ENCODE measurements at places on chromosomes 6 and 20.

DNA sequence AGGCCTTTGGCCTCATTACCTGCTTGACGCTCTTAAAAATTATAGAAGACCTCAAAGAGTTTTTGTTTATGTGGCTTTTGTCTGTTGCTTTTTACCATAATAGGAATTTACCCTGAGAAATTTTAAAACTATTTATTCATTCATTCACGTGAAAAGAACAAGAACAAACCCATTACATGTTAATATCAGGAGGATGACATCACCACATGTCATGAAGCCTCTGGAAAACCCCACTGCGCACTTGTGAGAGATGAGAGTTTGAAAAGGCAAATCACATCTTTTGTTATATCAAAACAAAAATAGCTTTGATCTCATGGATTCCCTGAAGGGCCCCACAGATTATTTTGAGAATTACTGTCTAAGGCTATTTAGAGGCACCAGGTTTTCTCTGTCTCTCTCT lies 61.3 kb upstream of the EYA2 start:
- no peak for DNase-seq

DNA sequence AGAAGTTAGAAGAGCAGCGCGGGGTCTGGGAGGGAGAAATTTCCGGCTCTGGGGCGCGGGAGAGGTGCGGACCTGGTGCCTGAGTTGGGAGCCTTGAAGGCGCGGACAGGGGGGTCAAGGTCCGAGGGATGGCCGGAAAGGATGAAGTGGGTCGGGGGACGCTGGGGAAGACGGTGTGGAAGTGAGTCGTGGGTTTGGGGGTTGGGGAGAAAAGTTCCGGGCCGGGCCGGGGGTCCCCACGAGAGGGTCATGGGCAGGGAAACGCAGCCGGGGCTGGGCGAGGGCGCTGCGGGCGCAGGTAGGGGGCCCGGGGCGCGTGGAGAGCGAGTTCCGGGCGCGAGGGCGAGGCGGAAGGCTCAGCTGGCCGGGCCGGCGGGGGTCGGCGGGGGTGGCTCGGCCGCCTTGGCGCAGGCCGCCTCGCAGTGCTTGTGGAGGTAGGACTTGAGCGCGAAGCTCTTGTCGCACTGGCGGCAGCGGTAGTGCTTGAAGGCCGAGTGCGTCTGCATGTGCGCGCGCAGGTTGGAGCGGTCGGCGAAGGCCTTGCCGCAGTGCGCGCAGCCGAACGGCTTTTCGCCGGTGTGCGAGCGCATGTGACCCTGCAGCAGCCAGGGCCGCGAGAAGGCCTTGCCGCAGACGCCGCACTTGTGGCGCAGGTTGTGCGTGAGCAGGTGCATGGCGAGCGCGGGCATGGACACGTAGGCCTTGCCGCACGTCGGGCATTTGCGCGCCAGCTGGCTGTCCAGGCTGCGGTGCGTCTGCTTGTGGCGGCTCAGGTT lies 10.5 kb upstream of the SRXN1 start:
- no peak for DNase-seq

DNA sequence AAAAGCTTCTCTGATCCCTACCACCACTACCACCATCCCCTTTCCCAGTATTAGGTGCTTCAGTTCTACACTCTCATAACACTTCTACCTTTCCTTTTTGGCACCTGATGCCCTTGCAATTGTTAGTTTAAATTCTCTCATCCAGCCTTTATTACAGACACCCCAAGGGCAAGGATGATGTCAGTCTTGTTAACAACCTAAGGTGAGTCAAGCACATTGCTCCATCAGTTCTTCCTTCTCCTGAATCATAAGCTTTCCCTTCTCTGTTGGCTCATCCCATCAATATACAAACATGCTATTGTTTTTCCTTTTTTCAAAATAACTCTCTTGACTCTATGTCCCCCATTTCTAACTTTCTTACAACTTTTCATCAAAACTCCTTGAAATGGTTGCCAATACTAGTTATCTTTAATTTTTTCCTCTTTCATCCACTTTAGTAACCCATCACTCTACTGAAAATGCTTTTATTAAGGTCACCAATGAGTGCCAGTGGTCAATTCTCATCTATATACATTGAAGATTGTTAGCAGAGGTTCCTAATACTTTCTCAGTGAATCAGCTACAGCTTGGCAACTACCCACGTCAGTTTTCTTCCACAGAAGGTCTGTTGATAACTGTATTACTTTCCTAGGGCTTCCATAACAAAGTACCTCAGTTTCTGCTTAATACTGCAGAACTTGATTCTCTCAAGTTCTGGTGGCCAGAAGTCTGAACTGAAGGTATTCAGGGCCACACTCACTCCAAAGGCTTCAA lies 97.1 kb upstream of the FLRT3 start:
- DNase-seq, result no peak

GRCh38 chr20:50843331-50844276 lies 48.7 kb downstream of the BCAS4 start:
- DNase-seq, result no peak

DNA sequence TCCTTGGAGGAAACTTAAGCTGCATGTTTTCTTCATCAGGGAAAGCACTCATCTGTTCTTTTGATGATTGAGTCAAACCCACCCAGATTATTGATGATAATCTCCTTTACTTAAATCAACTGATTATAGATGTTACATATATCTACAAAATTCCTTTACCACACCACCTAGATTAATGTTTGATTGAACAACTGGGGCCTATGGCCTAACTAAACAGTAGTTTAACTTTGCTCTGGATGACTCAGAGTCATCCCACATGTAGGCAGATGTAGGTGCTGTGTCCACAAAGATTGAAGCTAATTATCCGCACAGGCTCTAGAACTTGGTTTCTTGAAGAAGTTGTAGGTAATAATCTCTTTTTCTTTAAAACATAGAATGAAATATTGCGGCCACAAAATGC lies 42.2 kb downstream of the PKIB start:
- no peak for DNase-seq

DNA sequence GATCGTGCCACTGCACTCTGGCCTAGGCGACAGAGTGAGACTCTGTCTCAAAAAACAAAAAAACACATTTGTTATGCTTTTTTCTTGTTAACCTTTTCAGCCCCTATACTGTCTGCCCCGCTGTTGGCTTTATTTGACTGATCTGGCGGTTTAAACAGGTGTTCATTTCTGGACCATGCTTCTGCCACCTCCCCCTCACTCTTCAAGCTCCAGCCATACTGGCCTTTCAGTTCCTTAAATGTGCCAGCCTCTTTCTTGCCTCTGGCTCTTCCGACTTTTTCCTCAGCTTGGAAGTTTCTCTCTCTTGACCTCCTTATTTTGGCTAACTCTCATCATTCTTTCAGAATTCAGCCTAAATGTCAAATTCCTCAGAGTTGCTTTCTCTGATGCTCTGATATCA lies 35.2 kb upstream of the TXLNB start:
- no peak for DNase-seq

- no peak for DNase-seq
Observed at GRCh38 chr6:26660000-26660361, 435 bp upstream of the ZNF322 start.

DNA sequence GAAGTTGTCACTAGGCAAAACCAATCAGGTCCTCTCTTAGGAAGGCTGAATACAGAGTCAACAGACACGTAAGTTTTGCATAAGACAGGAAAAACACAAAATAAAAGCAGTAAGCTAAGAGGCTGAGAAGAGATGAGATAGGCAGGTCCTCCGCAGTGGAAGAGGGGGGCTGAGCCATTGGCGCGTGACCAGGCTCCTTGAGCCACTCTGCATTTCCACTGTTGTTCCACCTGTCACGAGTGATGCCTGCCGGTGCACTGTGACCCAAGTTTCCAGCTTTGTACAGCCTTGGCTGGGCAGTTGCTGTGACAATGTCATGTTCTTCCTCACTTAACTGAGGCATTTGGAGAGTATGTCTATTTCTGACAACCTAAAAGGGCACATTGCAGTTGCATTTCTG lies 58.6 kb downstream of the NUDT3 start:
- no peak for DNase-seq

- no peak for DNase-seq
Observed at GRCh38 chr6:138229072-138229471, 10.8 kb upstream of the PBOV1 start.

DNA sequence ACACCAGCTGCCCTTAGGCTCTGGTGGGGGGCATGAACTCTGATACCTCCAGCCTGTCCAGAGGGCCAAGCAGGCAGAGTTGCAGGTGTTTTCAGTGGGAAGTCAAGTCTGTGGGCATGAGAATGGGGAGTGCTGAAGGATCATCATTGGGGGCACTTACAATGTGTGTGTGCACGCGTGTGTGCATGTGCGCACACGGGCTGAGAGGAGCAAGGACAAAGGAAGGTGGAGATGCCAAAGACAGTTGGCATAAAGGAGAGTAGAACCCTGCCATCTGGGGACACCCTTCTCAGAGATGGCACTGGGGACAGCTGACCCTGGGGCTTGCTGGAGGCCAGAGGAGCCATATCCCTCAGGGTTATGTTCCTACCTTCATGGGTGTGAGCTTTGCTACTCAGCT lies 408.4 kb upstream of the CHD6 start:
- no peak for DNase-seq

DNA sequence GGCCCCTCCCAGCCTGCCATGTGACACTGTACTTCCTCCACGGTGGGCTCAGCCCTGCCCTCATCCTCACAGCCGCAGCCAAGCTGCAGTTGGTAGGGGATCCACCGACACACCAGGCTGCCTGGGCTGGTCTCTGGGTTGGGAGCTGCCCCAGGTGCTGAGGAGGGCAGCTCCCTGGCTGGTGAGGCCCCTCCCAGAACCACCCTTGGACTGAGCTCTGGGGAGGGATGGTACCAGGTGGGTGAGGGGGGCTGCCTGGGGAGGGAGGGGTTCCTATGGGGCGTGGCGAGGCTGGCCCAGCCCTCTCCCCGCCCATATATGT lies 185 bp upstream of the TNFRSF6B start:
- no peak for DNase-seq

GRCh38 chr20:3040086-3040485 lies 3.3 kb upstream of the GNRH2 start:
- DNase-seq, result no peak

DNA sequence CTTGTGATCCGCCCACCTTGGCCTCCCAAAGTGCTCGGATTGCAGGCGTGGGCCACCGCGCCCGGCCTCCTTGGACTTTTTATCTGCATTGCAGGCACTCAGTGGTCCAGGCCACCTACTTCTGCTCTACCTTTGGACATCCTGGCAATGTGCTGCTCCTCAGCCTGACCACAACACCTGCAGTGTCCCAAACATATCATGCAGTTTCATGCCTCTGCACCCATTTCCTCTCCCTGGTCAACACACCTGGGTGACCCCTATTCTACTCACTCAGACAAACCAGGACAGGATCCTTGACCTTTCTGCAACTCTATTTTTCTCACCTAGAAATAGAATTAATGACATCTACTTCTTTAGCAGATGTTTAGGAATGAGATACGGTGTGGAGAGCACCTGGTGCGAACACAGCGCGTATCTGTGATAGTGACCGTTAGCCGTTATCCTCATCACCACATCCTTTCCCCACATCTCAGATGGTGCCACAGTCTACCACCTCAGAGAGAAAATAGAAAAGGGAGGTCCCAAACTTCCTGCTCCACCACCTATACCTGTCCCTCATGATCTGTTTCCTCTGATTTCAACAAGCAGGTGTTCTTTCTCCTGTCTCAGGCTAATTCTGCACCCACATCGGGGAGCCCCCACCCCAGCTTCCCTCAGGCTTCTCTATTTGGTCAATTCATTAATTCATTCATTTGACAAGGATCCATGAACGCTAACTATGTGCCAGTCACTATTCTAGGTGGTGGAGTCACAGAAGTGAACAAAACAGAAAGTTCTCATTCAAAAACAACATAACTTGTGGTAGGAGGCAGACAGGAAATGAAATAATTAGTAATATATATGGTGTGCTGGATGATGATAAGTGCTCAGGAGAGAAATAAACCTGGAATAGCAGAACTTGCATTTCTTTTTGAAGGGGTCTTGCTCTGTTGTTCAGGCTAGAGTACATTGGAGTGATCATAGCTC lies 4.3 kb upstream of the BTN3A2 start:
- DNase-seq, result no peak

GRCh38 chr6:127481628-127482027 lies 22.4 kb upstream of the KIAA0408 start:
- DNase-seq, result no peak

DNA sequence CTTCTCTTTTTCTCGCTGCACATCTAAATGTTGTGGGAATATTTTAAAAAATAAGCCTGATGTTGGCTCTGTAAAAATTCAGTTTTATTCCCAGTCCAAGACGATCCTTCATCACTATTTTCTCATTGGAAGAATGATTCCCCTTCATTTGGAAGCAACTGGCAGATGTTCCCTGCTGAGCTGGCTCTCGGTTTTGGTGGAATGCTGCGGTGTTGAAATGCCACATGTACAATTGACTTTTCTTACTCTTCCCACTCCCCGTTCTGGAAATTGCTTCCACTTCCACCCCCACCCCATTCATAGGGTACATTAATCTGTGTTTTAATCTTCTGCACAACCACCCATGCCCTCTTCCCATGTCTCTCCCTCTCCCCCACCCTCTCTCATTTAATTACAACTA lies 496.3 kb upstream of the MAP3K7 start:
- DNase-seq, result no peak

DNA sequence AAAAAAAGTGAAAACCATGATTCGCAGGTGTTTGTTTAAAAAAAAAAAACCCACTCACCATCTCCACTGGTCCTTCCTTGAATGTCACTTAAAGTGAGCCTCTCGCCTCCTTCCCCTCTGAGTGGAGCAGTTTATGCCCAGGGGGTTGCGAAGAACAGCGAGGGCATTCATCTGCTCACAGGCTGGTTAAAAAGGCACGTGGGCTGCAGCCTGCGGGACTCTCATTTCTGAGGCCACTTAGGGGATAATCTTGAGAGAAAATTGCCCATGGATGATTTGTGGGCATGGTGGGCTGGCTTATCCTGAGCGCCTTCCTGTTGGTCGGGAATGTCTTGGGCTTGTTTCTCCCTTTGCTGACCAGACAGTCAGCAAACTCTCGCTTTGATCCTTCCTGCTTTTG lies 18.9 kb downstream of the BCAS4 start:
- no peak for DNase-seq

DNA sequence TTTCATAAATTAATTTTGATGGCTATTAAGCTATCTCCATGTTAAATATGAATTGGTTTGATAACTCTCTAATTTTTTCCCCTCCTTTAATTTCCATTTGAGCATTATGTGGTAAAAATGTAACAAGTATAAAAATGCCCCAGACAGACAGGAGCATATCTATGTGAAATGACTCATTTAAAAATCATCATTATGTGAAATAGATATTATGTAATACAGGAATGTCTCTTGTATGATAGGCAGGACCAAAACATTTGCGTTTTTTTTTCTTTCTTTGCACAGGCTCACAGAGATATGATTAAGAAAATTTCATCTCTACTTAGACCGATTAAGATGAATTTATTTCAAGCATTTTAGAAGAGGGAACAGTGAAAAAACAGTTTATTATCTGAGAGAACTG lies 95.8 kb downstream of the AKAP7 start:
- no peak for DNase-seq

GRCh38 chr20:33649201-33649681 lies 12.9 kb upstream of the C20orf144 start:
- DNase-seq, result no peak

DNA sequence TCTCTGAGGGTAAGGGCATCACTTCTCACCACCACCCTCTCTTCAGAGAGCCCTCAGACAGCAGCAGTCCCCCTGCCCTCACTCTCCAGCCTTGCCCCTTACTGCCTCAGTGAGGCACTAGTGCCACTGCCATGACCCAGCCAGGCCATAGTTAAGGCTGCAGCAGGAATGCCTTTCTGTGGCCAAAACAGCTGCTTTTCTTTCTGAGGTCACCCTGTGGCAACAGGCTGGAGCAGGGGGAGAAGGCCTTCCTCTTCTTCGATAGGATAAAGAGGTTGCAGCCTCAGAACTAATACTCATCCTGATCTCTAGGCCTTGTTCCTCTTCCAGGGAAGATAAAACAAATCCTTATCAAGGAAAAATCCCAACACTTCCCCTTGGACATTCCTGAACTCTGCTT lies 56.8 kb upstream of the ECI2 start:
- DNase-seq, result no peak

Measured in stimulated activated CD8-positive, alpha-beta memory T cell treated with anti-CD3 and anti-CD28 coated beads, Interleukin-15, amount 100 ng/mL, for 48 hours (primary cell).